ENCODE measurements at places on chromosomes 13 and 19.

DNA sequence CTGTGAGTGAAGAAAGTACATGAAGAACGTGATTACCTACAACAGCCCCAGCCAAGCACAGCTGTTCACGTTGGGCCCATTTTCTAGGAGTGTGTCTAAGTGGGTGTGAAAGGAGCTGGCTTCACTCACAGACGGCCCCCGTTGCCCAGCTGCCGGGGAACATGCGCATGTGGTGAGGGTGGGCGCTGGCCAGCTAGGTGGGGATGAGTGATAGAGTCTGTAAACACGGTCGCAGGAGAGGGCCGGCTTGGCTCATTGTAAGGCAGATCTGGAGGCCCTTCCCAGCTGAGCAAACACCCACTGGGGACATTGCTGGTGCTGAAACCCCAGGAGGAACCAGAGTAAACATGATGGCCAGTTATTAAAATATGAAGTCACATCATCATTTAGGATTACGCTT lies 160.5 kb downstream of the TEX29 start:
- DNase-seq = no peak

GRCh38 chr19:38278751-38279150 lies 14.4 kb downstream of the SPINT2 start:
- no peak for DNase-seq

DNA sequence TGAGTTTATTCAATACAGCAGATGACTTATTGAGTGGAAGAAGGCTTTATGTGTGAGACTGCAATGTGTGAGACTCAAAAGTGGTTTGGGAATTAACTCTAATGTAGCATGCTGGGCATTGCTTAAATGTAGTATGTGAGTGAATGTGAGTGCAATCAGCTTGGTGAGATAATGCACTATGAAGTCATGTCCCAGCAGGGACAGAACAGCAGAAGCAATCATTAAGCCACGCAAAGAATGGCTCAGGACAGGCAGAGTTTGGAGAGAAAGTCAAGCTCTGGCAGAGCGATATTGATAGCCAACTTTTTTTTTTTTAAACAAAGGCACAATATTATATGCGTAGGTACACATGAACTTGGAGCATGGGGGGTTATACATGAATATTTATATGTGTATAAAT lies 597.7 kb downstream of the GPC6 start:
- no peak for DNase-seq

- DNase-seq = no peak
Observed at GRCh38 chr13:56066321-56066720, 1074.4 kb upstream of the PRR20A start.

- no peak for DNase-seq
Observed at GRCh38 chr13:44116562-44117332, 237.0 kb downstream of the LACC1 start.

GRCh38 chr13:99075268-99076191 lies 97.7 kb upstream of the DOCK9 start:
- no peak for DNase-seq

DNA sequence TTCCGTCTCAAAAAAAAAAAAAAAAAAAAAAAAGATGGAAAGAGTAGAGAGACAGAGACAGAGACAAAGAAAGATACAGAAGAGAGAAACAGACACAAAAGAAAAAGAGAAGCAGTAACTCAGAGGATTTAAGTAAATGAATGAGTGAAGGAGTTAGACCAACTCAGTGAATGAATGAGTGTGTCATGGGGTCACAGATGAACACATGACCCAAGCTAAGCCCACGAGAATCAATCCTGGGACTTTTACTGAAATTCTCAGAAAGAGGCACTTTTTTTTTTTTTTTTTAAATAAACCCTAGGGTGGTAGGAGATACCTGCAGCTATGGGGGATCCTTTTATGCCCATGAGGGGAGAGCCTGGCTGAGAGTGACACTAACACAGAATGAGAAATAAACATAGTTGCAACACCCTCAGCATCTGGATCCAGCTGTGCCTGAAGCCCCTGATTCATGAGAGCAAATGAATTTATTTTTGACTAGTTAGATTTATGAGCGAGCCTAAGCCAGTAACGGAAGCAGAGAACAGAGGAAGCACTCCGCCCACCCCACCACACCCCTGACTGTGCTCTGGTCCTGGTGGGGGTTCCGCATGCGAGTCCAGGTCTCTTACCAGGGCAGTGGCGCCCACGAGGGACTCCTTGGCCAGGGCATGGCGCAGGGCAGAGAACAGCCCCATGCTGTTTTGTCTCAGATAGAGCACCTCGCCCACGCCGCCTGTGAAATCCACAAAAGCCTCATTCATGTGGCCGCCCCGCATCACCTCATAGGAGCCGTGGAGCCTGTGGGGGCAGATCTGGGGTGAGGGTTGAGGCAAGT lies 4.6 kb downstream of the CAPN12 start:
- DNase-seq = no peak

DNA sequence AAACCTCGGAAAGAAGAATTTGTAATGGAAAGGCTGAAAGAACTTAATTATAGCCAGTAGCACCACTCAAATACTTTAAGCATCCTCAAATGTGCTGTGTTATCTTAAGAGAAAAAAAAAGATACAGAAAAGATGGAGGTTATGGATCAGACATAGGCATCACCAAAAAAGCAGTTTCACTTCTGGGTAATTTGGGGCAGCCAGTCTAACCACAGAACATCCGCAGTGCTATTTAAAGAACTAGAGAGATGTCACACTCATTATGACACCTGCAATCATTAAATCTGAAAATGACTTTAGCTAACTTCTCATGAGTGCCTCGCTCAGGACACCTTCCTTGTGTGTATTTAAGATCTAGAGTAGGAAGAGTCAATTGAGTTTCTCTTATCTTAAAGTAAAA lies 211.8 kb downstream of the RBM26 start:
- DNase-seq = peak; percentile 4

DNA sequence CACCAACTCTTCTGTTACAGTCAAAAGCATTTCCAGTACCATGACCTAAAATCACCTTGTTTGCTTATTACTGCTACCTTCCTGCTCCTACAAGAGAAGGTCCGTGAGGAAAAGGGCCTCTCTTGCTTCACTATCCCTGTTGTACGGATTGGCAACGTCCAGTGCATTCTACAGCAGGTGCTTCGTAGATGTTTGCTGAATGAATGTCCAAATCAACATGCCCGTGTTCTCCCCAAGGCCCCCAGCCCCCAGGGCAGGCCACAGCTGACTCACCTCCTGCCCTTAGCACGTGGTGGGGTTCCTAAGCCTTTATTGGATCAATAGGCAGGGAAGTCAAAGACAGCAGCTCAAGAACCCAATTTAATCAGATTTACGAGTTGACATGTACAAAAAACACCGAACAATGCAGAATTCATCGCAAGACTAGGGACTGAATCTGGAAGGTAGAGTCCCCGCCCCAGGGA lies 5.5 kb upstream of the NAPA start:
- no peak for DNase-seq

DNA sequence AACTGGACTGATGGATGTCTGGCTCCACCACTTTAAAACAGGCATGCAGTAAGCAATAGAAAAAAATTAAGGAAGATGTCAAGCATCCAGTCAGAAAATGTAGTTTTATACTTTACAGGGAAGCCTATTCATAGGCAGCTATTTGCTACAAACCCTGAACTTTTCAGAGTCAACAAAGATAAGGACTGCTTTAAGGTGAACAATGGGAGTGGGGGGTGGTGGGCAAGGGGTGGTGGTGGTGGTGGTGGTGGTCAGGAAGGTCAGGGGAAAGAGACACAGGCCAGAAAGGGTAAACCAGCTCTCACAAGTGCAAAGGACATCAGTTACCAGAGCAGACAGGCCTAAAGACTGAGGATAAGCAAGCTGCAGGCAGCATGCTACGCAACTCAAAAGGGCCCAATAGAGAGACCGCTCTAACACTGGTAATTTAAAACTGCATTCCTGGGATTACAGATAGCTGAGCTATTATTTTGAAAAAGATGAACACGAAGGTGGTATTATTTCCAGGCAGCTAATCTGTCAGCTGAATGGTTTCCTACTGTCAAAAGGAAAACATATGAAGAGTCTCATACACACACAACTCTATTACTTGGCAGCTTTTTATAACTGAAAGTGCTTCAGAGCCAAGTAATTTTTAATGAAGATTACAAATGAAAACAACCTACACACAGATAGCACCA lies 14.8 kb downstream of the BRD4 start:
- DNase-seq = no peak

DNA sequence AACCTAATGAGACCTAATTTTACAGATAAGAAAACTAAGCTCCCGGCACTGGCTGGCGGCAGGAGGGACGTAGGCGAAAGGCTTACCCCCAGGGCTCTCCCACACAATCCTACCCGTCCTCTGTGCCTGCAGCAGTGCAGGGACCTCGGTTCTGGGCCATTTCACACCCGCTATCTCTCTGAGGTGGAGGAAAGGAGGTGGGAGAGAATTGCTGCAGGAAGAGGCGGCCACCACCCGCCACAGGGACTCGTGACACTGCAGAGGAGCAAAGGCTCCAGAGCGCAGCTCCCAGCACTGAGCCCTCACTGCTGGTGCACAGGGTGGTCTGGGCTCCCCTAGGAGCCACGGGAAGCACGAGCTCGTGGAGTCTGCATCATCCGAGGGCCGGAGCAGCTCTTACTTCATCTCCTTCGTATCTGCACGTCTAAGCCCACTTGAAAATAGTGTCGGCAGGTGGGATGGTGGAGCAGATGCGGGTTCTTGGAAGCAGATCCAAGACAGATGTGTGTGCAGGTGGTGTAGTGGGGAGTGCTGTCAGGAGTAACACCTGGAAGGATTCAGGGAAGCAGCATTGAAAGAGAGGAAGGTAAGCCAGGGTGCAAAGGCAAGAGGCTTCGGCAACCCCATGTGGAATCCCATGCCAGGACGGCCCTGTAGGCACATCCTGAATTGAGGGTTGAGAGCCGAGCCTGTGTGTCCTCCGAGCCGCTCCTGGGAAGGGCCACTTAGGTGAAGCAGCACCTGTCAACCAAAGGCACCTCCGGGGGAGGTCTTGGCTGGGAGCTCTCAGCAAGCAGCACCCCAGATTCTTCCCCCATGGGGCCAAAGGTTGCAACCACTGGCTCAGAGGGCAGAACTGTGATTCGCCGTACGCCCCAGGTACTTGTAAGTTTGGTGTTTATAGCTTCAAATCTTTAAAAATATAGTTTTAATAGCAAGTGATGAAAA lies 115.8 kb upstream of the SPACA7 start:
- DNase-seq = no peak

GRCh38 chr13:29193083-29193482 lies 372.9 kb downstream of the MTUS2 start:
- no peak for DNase-seq

DNA sequence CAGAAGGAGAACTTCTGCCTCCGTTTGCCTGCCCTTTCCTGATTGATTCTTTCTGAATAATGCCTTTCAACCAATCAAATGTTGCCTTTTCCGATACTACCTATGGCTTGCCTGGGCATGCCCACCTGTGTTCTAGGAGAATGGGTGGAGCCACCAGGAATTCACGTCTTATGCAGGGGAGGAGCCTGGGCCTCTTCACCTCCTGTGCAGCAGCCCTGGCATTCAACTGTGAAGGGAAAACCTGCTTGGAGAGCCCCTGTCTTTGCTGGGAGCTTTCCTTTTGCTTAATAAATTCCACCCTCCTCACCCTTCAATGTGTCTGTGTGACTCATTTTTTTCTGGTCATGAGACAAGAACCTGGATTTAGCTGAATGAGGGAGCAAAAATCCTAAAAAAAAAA lies 730.7 kb downstream of the UQCRFS1 start:
- DNase-seq = no peak

GRCh38 chr13:51068501-51068900 lies 42.6 kb downstream of the C13orf42 start:
- no peak for DNase-seq

DNA sequence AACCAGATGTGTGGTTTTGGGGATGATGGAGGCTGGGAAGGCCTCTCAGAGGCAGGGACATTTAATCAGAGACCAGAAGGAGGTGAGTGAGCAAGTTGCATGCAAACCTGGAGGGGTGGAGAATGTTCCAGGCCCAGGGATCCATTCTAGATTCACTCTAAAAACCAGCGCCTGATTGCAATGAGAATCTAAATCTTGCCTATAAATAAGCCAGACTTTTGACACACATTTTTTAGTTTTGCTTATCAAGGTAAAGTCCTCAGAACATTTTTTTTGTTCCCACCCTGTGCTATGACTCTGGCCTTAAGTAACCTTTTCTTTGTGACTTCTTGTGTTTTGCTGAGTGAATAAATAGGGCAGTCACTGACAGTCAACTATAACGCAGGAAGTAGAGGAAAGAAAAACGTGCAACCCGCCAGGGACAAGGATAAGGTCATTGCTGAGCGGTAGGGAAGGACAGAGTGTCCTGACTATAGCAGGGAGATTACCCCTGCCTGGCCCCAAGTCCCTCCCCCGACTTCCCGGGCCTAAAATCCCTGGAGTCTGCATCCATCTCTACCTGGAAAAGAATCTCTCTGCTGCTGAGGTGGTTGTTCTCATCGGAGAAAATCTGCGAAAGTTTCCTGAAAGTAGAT lies 14.4 kb downstream of the RGL3 start:
- no peak for DNase-seq

DNA sequence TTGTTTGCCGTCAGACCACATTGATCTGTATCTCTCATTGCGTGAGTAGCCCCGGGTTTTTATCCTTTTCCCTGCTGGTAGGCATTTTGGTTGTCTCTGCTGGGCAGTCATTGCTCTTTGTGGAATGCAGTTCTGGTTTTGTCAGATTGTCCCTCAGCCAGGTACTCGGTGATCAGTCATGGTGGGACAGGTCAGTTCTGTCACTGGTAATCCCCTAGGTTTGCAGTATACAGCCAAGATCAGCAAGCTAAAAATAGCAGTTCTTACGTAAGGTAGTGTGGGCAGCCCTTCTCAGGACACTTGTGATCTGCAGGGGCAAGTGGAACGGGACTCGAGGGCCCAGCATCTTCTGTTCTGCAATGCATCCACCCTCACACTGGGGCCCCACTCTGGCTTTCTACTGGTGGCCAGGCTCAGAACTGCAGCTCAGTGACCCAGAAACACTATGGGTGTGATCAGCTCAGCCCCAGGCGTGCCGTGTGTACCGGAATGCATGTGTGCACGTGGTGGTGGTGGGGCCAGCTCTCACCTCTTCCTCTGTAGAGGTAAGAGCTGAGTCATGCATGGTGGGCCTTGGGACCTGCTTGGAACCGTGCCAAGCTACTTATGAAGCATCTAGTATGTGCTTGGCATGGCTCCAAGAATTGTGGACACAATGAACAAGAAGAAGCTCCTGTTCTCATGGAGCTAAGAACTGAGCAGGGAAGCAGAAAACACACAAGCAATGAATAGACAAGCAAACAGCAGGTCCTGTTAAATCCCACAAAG lies 6.3 kb downstream of the PLEKHF1 start:
- peak; percentile 81 for DNase-seq

GRCh38 chr19:55939206-55939605 lies 7.1 kb upstream of the NLRP13 start:
- no peak for DNase-seq

GRCh38 chr13:66265371-66265770 lies 964.8 kb downstream of the PCDH9 start:
- DNase-seq = no peak

All from activated T-cell treated with anti-CD3 and anti-CD28 coated beads for 48 hours (primary cell).